ENCODE measurements at places on chromosomes 2 and 18.

- DNase-seq = no peak
Observed at GRCh38 chr2:41151746-41152145, 699.9 kb upstream of the SLC8A1 start.

DNA sequence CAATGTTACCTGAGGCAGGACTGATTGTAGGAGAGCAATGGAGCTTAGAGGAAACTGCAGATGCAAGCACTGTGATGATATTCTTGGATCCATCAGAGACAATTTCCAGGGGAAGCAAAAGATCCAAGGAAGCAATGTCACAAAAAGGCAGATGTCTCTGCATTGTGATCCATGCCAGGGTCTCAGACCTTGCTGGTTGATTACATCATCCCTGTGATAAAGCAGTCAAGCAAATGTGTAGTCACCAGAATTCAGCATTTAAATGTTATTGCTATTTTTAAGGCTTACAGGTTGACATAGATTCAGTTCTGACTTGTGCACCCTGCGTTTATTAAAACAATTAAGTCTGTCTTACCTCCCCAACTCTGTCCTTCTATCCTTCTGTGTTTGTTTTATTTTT, 56.8 kb upstream of the CCDC85A start:
- no peak for DNase-seq

DNA sequence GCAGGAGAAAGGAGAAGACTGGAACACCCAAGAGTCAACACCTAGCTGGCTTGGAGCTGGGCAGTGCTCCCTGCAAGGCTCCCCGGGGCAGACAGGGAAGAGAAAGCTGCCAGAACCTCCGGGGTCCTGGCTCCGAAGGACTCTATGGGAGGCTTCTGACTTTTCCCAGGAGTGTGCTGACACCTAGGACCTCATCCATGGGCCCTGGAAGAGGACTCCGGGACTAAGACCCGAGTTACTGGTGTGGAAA, 37.8 kb upstream of the ATP6V1B1 start:
- no peak for DNase-seq

- no peak for DNase-seq
Observed at GRCh38 chr2:148503516-148503915, 141.0 kb upstream of the EPC2 start.

DNA sequence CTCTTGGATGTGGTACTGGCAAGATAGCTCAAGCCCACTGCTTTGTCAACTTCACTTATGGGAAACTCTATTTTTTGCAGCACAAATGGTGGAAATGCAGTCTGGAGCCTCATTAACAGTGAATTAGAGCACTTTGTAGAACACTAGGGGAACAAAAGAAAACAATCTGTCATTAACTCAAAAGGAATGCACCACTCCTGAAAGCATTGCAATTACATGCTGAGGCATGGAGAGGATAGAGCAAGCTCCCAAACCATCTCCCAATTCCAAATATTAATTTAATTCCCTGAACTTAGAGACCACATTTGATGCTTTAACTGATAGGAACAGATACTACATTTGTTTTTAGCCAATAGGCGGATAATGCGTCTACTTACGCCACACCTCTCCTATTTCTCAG, 32.8 kb upstream of the TANC1 start:
- no peak for DNase-seq

DNA sequence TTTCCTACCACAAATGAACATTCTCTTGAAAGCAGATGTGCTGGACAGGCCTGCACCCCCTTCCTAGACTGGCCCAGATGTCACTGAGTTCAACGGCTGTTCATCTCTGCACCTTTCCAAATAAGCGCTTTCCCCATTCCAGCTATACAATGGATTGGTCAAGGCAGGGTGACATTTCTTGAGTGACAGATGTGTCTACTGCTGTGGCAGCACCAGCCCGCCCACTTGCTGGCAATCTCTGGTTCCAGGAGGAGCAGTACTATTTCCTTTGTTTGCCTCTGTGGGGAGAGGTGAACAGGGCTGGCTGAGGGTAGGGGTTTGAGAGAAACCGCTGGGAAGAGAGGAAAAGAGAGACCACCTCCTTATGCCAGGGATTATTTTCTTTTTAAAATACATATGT, 269.5 kb upstream of the POU3F3 start:
- no peak for DNase-seq

- DNase-seq = no peak
Observed at GRCh38 chr2:62175728-62176127, 20.2 kb upstream of the B3GNT2 start.

GRCh38 chr2:235500761-235501672, 7.2 kb downstream of the AGAP1 start:
- peak; percentile 18 for DNase-seq

GRCh38 chr2:105365206-105365605, 27.9 kb downstream of the C2orf49 start:
- no peak for DNase-seq

DNA sequence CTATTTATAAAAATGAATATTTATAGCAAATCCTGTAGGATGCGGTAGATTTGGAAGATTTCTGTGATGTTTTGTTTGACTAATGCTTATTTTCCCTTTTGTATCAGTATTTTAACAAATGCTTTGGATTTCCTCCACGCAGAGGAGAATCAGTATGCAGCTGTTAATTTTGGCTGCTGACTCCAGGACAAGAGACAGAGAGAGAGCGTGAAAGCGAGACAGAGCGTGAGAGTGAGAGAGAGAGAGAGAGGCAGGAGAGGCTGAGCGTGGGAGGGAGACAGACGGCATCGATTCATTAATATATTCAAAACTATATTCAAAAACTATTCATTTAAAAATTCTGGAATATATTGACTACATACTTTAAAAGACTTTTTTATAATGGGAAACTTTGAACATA, 62.5 kb downstream of the RRM2 start:
- DNase-seq = no peak

DNA sequence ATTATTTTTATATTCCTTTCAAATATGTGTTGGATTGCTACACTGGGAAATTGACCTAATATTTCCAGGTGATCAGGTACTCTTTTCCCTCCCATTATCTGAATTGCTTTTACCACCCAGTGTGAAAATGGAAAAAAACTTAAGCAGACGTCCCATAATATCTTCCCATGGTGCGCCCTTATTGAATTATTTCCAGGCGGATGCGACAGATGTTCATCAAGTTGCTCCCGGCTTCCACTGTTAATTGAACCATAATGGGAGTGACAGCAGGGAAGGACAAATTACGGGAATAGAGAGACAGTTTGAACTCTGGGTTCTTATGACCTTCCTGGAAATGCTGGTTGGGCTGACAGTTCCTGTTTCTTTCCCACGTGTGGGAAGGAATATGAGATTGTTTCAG, 93.3 kb downstream of the THSD7B start:
- peak; percentile 76 for DNase-seq

- no peak for DNase-seq
Observed at GRCh38 chr2:8259841-8260178, 422.0 kb upstream of the ID2 start.

DNA sequence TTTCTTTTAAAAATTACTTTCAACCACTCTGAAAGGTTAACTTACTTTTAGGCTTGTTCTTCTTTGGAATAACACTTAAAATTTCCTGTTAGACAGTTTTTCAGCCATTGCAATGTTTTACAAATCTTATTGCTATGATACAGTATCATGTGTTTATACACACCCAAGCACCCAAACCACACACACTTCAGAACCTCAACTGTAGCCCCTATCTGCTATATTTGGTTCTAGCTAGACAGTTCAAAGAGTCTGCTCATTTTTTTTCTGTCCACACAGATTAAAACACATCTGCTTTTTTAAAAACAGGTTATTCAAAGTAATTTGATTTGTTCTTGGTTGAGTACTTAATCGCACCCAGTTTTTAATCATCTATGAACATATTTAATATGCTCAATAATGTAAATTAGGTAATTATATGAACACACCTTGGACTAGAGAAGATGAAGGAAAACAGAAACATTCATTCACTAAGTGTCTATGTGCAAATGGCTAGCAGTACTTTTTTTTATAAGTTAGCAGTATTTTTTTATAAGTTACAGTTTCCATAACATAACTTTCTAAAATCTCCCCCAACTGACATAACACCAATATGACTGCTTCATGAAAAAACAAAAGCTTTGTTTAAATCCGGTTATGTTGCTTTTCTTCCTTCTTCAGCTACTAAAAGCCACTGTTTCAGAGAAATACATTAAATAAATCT, 17.6 kb downstream of the FBXO11 start:
- DNase-seq = no peak

All from NCI-H2227 treated with DMSO at 0.1 percent for 48 hours (cell line).